H7 (cell line): ENCODE measurements at places on chromosomes 13 and 19.

- DNase-seq = no peak
These were observed 48.2 kb upstream of the SLITRK5 start for GRCh38 chr13:87622971-87623370.

DNA sequence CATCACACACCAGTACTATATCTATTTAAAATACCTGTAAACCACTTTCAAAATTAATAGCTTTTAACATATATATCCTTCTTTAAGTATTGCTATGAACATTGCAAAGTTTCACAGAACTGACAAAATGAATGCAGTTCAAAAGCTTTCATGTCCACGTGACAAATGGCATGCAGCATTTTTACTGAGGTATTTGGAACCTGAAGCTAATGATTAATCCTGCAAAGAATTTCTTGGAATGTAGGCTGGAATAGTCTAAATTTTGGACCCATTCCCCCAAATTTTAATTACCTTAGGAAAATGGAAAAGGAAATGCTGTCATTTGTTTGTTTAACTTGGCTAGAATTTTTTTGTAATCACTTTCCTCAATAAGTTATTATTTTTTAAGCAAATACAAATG, 423.8 kb upstream of the GPC6 start:
- no peak for DNase-seq

DNA sequence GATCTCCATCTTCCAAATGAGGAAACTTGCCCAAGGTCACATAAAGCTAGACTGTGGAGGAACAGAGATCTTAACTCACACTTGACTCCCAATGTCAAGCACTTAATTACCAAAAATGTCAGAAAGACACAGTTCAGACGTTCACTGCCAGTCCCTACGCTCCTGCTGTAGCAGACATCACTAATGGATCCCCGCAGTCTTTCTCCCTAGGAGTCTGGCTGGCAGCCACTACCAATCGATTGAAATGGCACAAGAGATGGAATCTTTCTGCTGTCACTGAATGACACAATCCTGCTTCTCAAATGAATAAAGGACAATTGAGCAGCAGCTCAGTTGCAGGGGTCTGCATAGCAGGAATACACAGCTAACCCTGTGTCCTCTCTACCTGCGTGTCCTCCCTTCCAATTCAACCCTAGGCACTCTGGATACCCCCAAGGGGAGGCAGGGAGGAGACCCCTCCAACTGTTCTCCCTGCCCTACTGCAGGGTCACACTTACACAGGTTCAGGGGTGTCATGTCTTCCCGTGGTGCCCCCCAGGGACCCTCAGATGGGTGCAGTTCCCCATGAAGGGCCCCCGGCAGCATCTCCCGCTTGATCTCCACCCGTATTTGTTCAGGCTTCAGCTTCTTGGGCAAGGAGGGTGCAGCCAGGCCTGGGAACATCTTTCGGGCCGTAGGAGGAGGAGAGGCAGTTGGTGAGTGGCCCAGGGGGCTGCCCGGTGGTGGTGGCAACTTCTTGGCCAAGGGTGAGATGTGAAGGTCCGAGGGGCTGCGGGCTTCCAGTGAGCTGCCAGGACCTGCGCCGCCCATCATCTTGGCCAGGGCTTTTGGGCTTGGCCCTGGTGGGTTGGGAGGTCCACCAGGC, 7.9 kb upstream of the AKAP8L start:
- DNase-seq = no peak

- DNase-seq = peak; percentile 72
These were observed 30.3 kb upstream of the FRY start for GRCh38 chr13:32001154-32001768.

GRCh38 chr19:17778968-17779929, 15.7 kb upstream of the B3GNT3 start:
- DNase-seq = peak; percentile 96

DNA sequence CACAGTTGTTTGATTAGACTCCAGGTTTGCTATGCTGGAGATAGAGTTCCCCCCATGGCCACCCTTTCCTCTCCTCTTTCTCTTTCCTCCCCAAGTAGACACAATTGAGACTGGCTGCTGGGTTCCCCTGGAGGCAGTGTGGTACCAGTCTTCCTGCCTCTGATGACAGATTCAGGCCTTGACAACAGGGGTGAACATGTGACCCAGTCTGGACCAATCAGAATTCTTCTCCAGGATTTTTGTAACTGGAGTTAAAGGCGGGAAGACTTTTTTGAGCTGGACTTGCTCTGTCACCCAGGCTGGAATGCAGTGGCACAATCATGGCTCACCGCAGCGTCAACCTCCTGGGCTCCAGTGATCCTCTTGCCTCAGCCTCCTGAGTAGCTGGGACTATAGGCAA, 48.7 kb downstream of the CCNE1 start:
- DNase-seq = peak; percentile 78

GRCh38 chr19:55158848-55159749, 1.6 kb upstream of the TNNI3 start:
- peak; percentile 72 for DNase-seq

GRCh38 chr13:100148422-100148821, 59.5 kb downstream of the PCCA start:
- peak; percentile 38 for DNase-seq

DNA sequence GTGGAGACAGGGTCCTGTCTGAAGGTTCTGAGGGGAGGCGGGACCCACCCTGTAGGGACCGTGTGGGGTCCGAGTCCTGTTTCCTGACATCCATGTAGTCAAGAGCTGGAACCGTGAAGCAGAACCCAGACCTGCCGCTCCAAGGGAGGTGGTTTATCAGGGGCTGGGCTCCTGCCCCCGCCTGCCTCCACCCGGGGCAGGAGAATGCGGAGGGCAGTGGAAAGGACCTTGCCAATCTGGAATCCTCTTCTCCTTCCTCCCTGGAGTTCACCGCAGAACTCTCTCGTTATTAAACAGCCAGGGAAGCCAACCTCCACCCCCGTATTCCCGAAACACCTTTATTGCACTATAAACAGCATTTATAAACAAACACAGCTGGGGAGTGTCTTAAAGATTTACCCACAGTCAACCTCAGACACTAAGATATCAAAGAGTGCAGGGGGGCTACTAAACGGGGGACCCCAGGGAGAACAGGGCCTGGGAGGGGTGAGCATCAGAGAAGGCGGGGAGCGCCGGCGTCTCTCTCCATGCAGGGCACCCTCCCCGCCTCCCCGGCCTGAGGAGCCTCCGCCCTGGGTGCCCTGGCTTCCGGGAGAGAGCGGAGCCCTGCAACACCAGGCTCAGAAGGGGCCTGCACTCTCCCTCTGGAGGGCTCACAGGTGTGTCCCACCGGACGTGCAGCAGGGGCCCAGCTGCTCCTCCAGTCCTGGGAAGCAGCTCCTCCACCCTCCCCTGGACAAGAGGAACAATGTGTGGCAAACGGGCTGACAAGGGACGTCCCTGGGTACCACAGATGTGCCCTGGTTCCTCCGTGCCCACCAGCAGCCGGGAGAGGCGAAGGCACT, 3.6 kb downstream of the C2CD4C start:
- peak; percentile 75 for DNase-seq

GRCh38 chr19:2726160-2726855, 5.1 kb upstream of the DIRAS1 start:
- no peak for DNase-seq

DNA sequence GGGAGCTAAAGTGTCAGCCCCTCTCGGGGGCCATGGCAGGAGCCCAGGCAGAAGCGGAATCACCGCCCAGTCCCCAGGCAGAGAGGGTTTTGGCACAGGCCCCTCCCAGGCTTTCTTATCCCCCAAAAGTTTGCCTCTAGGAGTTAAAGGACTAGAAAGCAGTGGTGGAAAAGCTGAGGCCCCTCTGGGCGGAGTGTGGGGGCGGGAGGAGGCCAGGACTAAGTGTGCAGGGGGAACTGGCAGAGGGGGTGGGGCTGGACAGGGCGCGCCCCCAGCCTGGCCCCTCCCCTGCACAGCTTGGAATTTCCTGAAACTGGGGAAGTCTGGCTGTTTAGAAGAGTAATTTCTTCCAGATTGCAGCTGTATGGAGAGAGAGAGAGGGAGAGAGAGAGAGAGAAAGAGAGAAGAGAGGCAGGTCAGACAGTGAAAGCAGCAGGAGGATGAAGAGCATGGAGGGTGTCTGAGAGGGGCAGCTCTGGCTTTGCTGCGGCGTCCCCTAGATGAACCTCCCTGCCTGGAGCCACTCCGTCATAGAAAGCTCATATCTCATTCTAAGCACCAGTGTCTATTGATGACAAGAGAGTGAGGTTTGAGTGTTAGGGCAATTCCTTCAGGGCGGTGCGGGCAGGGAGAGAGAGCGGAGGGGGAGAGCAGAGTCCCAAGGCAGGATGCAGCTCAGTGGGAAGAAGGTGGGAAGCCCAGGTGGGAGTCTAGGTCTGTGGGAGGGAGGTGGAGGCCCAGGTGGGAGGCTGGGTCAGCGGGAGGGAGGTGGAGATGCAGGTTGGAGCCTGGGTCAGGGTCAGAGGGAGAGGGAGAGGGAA, at the start of gene CDC42EP5:
CDC42EP5 (minus strand) TSS at position 226 of the 821 bp plus-strand sequence. CDS start 7,749 bp downstream, outside the sequence.
- peak; percentile 82 for DNase-seq

GRCh38 chr19:48393559-48394330, at the start of gene GRIN2D:
Gene GRIN2D, plus strand, starts transcription at chr19:48393668. Its CDS starts 4,725 bp downstream, at chr19:48398393.
- peak; percentile 84 for DNase-seq

GRCh38 chr19:18761531-18762110, 29.5 kb downstream of the COMP start:
- no peak for DNase-seq

GRCh38 chr13:99258946-99259345, 767 bp upstream of the GPR18 start:
- DNase-seq = no peak

- no peak for DNase-seq
These were observed 15.6 kb downstream of the EMP3 start for GRCh38 chr19:48340995-48341394.

DNA sequence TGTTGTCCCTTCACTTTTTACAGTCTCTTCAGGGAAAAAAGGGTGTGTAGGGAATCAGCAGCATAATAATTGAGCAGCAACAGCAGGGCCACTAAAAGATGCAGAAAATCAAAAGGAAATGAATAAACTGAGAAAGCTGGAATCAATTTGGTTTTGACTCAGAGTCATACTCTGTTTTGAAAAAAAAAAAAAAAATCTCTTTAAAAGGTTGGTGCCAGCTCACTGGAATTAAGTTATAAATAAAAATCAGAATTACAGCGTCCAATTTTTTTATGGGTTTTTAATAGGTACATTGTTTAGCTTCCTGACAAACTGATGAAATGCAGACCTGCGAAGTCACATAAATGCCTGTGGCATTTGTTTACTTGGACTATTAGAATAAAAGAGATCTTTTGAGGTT, 231.9 kb downstream of the COG6 start:
- no peak for DNase-seq
